ENCODE measurements at places on chromosomes 7 and 10.

DNA sequence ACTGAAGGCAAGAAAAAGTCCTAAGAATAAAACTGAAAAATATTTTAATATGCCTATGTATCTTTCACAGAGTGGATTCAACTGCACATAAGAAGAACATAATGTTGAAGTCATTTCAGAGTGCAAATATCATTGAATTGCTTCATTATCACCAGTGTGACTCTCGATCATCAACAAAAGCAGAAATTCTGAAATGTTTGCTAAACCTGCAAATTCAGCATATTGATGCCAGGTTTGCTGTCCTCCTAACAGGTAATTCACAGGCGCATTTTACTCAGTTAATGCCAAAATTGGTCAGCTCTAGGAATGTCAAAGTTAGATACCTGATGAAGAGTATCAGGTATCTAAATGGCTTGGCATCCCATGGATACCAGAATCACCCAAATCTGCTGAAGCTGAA lies 52.0 kb downstream of the GDI2 start:
- no peak for DNase-seq

- DNase-seq: no peak
These were observed 153.1 kb upstream of the LAMB4 start for GRCh38 chr7:108283252-108283651.

DNA sequence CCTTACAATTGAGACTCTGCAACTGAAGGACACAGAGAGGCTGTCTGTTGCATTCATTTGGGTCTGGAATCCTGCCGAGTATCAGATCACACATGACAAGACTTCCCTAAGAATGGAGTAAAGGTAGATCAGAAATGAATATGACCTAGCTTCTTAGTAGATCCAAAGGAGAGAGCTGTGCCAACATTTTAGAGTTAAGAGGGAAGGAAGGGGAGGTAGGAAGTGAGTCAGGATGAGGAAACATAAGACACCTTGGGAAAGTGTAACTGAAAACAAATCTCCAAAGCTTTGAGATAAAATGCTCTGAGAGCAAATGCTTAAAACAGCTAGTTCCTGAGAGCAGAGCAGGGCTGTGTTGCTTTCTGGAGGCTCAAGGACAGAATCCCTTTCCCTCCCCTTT lies 6.1 kb upstream of the SLC25A13 start:
- DNase-seq: no peak

DNA sequence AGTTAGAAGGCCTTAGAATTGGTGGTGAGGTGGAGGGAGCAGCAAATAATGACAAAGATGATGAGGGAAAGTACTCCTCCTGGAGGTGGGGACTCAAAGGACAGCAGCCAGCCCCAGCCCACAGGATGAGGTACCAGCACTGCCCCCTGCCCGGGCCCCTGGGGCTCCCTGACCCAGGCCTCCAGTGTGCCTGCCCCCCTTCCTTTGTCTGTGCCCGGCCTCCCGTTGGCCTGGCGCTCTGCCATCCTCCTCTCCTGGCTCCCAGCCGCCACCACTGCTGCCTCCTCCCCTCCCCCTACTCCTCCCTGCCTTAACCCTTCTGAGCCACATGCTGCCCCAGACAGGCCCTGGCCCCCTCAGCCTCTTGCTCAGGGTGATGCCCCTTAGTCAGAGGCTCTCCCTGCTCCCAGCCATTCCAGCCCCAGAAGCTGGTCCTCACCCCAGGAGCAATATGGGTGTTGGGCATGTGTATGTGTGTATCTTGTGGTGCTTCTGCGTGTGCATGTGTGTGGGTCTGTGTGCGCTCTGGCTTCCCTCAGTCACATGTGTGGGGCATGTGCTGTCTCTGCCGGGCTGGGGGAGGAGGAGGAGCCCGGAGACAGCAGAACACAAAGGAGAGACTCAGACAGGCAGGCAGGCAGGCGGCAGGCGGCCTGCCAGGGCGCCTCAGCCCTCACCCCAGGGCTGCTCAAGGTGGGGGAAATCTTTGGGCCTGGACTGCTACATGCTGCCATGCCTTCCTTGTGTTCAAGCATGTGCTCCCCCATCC lies 2.6 kb downstream of the LDB1 start:
- peak; percentile 54 for DNase-seq

DNA sequence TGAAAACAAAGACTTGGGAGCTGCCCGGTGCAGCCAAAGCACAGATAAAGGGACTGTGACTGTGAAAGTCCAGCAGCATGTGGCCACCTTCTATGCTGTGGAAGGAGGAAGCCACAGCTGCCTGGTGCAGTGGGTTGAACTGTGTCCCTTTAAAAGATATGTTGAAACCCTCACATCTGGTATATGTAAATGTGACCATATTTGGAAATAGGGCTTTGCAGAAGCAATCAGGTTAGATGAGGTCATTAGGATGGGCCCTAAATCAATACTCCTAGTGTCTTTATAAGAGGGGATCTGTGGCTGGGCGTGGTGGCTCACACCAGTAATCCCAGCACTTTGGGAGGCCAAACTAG lies 136.9 kb downstream of the GLI3 start:
- no peak for DNase-seq

- peak; percentile 7 for DNase-seq
These were observed 21.2 kb downstream of the CYP3A4 start for GRCh38 chr7:99762680-99763327.

- no peak for DNase-seq
These were observed 22.3 kb downstream of the HYAL4 start for GRCh38 chr7:123867225-123867624.

DNA sequence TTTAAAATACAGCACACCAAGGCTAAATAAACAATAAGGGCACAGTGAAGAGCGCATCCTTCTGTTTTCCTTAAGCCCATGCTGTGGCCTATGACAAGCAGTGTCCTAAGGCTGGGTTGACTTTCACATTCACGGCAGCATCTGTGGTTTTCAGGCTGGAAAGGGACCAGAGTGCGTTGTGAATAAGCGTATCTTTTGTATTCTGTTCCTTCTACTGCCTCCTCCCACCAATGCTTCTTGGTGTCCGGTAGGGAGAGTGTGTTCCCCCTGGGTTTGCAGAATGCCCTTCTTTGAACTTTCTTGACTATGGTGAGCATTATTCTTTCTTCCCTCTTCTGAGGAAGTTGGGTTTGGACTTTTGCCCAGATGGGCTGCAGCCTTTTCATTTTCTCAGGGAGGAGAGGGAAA lies 73.6 kb downstream of the ABCA13 start:
- peak; percentile 52 for DNase-seq

- DNase-seq: no peak
These were observed 16.1 kb upstream of the SYPL1 start for GRCh38 chr7:106127984-106128780.

DNA sequence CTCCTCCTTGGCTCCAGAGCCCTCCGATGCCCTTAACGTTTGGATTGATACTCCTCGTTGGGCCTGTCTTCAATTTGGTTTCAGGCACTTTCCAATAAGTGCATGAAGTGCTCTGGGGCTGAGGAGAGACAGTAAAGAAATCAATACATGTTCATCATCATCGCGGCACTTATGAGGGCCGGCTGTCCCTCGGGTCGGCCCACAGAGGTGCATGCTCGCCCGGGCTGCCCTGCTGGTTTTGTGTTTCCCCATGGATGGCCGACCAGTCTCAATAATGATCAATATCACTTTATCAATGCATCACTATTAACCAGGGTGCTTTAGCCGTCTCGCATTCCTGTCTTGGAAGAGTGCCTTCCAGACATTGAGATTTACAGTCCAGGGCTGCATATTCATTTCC lies 154.2 kb downstream of the EBF3 start:
- DNase-seq: no peak

GRCh38 chr10:70733051-70733450 lies 52.1 kb downstream of the TBATA start:
- DNase-seq: no peak

- no peak for DNase-seq
These were observed 161.7 kb downstream of the ADARB2 start for GRCh38 chr10:1575481-1576244.

DNA sequence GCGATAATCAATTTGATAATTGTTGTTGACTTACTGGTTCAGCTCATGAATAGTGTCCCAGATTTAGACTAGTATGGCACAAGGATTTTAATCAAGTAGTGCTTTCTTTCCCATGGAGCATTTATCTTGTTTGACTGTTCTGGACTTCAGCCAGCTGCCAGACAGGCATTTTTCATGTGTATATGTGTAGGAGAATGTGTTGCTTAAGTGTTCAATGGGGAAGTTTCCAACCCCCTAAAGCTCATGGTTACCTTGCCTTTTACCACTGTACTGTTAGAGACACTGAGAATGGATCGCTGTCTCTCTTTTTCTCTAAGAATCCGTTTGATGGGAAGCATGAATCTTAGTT lies 103.9 kb downstream of the LRRC4 start:
- no peak for DNase-seq

GRCh38 chr10:123942114-123942861 lies 50.7 kb upstream of the CPXM2 start:
- DNase-seq: no peak

- DNase-seq: no peak
These were observed 553.8 kb downstream of the GLRX3 start for GRCh38 chr10:130689743-130690626.

Measured in Calu3 (cell line).